ENCODE measurements at places on chromosomes 5 and 9.

DNA sequence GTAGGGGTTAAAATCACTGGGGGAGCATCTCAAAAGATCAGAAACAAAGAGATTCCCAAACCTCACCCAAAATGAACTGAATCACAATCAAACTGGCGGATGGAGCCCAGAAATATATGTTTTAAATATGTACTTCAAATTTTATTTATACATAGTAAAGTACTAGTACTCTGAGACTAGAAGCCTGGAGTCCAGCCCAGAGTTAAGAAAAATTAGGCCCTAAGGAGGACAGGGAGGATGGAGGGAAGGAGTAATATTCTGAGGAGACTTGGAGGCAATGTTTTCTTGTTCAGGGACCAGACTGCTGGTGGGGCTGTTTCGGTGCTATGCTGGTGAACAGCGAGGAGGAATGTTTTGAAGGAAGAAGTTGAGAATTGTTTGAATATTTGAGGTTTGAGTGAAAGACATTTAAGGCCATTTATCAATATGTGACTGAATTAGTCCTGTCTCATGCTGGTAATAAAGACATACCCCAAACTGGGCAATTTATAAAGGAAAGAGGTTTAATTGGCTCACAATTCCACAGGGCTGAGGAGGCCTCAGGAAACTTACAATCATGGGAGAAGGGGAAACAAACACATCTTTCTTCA is 552.4 kb upstream of the DAB2 start:
- no peak for DNase-seq

- no peak for DNase-seq
These were observed 525.9 kb upstream of the ZNF608 start for GRCh38 chr5:125272357-125272756.

- DNase-seq = no peak
These were observed 122.5 kb downstream of the LHFPL2 start for GRCh38 chr5:78526049-78526525.

DNA sequence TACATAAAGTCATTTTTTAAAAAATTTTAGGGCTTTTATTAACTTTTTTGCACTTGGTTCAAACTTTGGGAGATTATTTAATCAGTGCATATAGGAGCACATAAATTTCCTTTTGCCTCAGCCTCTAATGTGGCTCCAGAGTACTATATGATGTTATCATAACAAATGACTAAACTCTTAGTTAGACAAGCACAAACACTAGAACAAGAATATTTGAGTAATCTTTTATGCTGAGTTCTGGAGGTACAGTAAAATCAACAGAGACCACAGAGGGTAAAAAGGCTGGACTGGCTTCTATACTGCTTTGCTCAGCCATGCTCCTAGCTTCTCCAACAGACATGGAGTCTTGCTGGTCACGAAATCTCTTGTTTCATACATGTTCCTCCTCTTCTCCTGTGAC is 52.5 kb upstream of the SGCD start:
- DNase-seq = no peak

- peak; percentile 11 for DNase-seq
These were observed 3.4 kb upstream of the MYORG start for GRCh38 chr9:34380034-34380510.

DNA sequence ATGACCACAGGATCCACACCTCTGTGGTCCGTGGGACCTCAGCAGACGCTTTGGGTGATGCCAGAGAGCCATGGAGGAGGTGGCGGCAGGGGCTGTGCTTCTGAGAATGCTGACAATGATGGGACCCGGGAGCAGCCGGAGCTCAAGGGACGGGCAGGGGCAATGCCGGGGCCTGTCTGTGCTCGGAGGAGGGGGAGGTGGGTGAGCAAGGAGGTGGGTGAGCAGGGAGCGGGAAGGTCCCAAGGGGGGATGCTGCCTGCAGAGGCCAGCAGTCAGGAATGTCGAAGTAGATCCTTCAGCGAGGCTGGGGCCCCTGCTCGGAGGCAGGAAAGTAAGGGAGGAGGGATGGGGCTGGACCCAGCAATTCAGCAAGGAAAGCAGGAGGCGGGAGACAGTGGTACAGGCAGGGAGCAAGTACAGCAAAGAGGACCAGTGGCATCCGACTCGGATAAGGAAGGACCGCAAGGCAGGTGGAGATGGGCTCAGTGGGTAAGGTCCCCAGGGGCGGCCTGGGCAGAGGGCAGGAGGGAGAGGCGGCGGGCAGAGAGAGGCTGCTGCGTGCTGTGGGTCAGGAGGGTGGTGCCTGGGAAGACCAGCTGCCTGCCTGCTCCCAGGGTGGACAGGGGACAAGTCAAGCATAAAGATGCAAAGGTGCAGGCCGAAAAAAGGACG is 49.0 kb downstream of the ADAMTS2 start:
- no peak for DNase-seq

DNA sequence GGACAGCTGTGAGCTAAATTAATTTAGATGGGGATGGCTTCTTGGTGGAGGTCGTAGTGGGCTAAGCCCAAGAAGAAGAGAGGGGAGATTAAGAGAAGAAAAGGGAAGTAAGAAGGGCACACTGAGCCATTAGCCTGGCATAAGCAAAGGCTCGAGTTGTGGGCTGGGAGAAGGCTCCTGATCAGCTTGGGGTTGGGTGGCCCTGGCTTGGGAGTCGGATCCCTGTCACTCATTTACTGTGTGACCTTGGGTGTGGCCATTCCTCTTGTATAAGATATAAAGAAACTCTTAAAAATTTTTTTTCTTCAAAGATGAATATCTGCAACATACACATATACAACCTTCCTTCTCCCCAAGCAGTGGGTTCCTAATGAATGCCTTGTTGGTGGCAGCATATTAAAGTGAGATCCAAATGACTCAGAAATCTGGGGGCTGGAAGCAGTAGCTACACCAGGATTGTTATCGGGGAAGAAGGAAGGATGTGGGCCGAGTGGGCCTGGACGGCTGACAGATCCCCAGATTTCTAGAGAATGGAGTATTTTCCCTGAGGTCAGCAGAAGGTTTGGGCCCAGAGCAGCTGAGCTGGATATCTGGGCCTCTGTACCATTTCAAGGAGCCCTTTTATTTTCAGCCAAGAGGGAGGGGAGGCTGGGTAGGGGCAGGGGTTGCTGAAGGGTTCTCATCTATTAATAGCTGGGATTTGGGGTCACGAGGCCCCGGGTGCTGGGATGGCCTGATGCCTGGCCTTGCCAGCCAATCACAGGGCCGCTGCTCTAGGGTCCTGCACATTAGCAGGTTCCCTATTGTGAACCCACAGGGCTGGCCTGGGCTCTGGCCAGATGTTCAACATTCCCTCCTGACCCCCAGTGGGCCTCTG is 52.1 kb downstream of the PPARGC1B start:
- DNase-seq = no peak

DNA sequence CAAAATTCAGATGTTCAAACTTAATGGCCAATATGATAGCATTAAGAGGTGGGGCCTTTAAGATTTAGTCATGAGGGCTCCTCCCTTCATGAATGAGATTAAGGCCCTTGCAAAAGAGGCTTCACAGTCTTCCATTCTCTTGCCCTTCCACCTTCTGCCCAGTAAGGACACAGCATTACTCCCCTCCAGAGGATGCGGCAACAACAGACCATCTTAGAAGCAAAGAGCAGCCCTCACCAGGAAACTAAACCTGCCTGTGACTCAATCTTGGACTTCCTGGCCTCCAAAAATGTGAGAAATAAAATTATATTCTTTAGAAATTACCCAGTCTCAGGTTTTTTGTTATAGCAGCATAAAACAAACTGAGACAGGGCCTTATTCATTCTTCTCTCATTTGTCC is 8.2 kb downstream of the AP3B1 start:
- no peak for DNase-seq

- DNase-seq = peak; percentile 56
These were observed 135.4 kb downstream of the WDR41 start for GRCh38 chr5:77356740-77357139.

GRCh38 chr5:73233053-73233460 is 60.1 kb downstream of the TMEM174 start:
- DNase-seq = no peak

GRCh38 chr5:149174847-149175234 is 33.5 kb downstream of the ABLIM3 start:
- no peak for DNase-seq

GRCh38 chr5:159913048-159913447 is 3.2 kb upstream of the ADRA1B start:
- peak; percentile 99 for DNase-seq

- no peak for DNase-seq
These were observed 596.9 kb downstream of the PDE4D start for GRCh38 chr5:59296317-59297264.

GRCh38 chr5:119453040-119453373 is 710 bp downstream of the HSD17B4 start:
- DNase-seq = no peak

DNA sequence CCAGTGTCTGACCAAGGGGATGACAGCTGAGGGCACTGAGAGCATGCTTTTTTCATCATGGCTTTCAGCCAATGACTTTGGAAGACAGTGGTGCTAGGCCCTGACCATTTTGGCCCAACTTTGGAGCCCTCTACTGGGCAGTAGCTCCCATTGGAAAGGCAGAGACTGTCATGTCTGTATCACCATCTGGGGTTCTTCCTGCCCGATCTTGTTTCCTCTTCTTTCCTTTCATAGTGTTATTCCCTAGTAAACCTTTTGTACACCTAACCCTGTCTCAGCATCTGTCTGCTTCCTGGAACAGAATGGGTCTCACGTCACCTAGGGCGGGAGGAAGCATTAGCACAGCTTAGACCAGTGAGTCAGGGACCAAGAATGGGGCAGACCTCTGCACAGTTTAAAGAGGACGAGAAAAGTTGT is 97.4 kb upstream of the MAST4 start:
- DNase-seq = no peak

DNA sequence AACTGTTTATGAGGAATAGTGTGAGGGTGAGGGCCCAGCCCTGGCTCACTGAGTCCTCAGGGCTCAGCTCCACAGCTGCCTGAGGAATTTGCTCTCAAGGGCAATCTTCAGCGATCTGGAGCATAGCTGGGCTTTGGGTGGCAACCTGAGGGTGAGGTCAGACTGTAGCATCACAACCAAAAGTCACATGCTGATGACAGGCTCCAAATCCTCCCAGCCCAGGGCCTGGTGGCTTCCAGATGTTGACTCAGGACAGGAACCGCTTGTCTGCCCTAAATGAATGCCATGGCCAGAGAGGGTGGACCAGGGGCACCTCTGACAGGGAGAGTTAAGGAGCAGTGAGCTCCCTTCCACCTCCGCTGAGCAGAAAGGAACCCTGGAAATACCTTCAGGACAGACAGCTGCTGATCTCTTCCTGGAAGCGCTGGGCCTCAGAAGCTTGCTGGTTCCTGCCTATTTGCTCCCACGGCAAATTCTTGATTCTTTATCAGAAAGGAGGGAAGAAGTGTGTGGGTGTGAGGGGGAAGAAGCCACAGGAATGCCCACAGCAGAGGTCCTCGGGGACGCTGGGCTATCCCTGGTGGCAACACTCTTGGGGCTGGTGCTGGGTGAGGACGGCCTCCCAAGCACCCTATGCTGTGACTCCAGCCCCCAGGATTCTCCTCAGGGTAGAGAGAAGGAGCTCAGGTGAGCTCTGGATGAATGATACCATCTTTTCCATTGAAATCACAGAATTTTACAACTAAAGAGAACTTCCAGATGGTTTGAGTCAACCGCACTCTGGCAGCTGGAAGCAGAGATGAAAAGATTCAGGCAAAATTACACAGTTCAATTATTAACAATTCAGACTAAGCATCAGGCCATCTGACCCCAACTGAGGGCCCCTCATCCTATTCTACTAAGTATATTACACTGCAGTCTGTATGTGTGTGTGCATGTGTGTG is 13.8 kb upstream of the CTSL start:
- DNase-seq = peak; percentile 41

DNA sequence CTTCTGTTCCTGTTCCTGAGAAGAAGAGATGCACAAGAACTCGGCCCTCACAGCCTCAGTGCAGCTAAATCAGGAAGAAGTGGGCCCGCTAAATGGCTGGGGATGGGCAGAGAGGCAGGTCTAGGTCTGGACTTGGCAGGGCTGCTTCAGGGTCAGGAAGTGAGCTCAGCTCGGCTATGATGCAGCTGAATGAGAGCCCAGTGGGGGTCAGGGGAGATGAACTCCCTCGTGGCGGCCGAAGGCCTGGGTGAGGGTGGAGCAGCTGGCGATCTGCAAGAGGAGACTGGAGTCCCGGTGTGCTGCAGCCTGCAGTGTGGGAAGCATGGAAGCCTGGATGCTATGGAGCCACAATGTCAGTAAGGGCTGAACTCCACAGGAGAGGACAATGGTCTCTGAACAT is 466.2 kb downstream of the SPOCK1 start:
- no peak for DNase-seq

DNA sequence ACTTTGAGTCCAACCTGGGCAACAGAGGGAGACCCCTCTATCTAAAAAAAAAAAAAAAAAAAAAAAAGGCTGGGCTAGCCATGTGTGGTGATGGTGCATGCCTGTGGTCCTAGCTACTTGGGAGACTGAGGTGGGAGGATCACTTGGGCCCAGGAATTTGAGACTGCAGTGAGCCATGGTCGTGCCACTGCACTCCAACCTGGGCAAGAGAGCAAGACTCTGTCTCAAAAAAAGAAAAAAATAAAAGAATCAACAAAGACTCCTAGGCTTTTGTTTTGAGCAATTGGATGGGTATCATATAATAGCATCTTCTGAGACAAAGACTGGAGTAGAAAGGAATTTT is 481.7 kb upstream of the PAPPA start:
- DNase-seq = no peak

Data from PC-9 (cell line).